ENCODE measurements at places on chromosomes 4 and X. TPM values are rescaled to one million over a fixed set of nuclear protein-coding genes. Genes with fewer than 3 reads are reported as not detected.

Gene NALF2
- polyA plus RNA-seq = 1.0 TPM

Gene CDKL5
- polyA plus RNA-seq = 4.1 TPM

GRCh38 chr4:75679876-75680575 is 6.8 kb upstream of the G3BP2 start:
- DNase-seq = no peak

Gene SYNPO2
- 193 TPM for polyA plus RNA-seq

DNA sequence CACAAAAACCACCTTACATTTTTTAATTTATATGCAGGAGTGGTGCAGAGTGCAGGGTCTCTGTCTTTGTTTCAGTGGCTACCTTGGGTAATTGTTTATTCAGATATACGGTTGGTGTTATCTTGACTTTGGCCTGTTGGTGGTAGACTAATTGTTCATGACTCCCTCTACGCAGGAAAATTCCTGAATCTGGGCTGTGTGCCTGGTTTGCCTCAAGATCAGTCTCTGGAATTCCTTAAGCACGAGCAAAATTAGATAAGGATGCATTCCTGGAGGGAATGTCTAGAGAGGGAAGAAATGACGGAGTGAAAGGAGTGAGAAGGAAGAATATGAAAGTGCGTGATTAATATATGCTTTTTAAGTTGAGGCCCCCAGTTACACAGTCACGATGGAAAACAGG is 576.9 kb upstream of the PCDH10 start:
- no peak for DNase-seq

GRCh38 chr4:37430718-37431416 is 186.3 kb downstream of the NWD2 start:
- DNase-seq = no peak

- DNase-seq = no peak
Measured at GRCh38 chr4:1578251-1578773, 105.8 kb downstream of the FAM53A start.

DNA sequence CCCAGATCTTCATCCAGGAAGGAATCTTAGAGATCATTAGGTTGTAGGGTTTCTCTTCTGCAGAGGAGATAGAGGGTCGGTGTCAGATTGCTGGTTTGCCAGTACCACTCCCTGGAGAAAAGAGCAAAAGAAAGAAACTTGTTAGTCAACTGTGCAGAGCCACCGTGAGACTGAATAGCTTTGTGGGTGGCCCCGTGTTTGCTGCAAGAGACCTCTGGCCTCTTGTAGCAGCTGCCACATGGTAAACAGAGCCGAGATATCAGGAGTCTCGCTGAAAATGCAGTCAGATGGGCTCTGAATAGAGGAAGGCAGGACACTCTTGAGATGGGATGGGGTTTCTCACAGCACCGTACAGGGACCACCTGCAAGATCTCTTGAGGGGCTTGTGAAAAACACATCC is 149.7 kb downstream of the PTTG2 start:
- DNase-seq = peak; percentile 36

- no peak for DNase-seq
Measured at GRCh38 chr4:7654550-7655445, 220.1 kb upstream of the PSAPL1 start.

- no peak for DNase-seq
Measured at GRCh38 chr4:150769845-150770244, 187.9 kb downstream of the MAB21L2 start.

- no peak for DNase-seq
Measured at GRCh38 chr4:77817304-77818072, 1.7 kb downstream of the CNOT6L start.

Gene NAP1L3
- 8.7 TPM for polyA plus RNA-seq

GRCh38 chr4:107318078-107318477 is 282.0 kb upstream of the DKK2 start:
- DNase-seq = no peak

Gene F8A3
- polyA plus RNA-seq = 5.3 TPM

DNA sequence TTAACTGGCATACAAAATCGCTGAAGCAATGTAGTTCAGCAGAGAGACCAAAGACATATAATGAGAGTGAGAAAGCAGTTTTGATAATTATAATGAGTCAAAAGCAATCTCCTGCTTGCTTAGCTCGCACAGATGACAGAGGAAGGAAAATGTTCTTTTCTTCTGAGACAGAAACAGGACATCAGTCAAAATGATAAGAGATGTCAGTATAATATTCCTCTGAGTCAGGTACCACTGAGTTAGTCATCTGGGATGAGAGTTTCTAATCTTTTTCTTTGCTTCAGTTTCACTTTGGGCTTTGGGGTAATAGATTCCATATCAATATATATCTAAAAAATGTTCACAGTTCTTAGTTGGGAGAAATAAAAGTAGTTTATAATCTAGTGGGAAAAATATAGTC is 387.2 kb downstream of the PCDH7 start:
- no peak for DNase-seq

- peak; percentile 85 for DNase-seq
Measured at GRCh38 chr4:88706574-88706973, 8.9 kb upstream of the NAP1L5 start.
